Fibroblast of the conjunctiva (primary cell): ENCODE measurements at places on chromosomes 12 and 14.
A peak's percentile ranks its signal among the peaks of the same experiment; 100 is the strongest.

DNA sequence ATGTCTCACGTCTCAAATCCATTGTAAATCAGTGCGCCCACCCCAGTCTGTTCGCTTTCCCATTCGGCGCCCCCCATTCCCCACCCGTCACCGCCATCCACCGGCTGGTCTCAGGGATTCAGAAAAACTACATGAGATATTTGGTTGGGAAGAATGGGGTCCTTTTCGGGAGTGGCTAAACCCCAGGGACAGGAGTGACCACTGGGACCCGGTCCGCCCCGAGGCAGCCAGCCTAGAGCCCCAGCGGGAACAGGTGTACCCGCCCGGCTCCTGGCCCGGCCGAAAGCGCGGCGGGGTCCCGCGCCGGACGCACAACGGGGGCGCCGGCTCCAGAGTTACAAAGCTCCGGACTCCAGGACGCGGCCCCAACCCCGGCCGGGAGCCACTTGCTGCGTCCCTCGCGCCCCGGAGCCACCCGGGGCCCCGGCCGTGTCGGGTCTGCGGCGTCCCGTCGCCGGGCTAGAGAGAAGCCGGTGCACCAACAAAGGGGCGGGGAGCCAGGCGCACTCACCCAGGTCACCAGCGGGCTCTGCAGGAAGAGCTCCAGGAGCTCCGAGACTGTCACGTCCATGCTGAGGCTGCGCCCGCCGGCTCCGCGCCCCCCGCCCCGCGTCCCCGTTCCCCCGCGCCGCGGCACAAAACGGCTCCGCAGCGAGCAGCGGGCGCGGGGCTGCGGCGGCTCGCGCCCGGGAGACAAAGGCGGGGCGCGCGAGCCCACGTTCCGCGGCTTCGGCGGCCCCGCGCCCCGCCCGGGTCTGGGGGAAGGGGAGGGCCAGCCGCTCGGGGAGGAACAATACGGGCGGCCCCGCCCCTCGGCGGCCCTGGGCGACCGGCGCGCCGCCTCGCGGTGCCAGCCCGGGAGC lies at the start of gene CCDC88C:
TSS of gene CCDC88C (minus strand) at position 701 of the 863 bp plus-strand sequence. CDS start at position 571, 130 bp downstream.
- no peak for DNase-seq

DNA sequence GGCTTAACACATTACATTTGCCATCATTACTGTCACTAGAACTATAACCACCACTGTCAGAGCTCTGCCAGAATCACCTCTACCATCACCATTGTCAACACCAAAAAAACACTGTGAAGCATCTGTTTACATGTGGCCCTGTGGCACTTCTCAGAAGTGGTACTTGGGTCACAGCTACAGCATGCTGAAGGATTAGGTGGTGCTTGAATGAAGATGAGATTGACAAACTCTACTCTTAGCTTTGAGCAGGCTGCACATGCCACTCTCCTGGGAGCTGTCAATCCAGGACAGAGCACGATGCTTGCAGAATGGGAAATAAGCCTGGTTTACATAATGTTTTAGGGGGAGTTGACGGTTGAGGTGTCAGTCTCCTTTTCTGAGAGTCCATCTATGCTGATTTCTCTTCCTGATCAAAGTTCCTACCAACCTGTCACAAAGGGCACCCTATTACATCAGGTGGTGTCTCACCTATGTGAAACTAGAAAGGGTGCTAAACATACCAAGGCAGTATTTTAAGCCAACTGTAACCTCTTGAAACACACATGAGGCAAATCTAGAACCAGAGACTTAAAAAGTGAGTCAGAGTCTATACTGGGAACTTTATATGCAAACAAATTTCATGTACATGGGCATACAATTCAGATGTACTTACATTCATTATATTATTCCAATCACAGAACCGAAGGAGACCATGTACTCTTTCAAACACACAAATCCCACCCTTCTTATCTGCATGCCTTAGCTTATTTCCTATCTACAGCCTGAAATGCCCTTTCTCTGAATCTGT lies 258.7 kb downstream of the EMP1 start:
- no peak for DNase-seq

GRCh38 chr14:22998329-22999012 lies 11.5 kb downstream of the C14orf93 start:
- no peak for DNase-seq

DNA sequence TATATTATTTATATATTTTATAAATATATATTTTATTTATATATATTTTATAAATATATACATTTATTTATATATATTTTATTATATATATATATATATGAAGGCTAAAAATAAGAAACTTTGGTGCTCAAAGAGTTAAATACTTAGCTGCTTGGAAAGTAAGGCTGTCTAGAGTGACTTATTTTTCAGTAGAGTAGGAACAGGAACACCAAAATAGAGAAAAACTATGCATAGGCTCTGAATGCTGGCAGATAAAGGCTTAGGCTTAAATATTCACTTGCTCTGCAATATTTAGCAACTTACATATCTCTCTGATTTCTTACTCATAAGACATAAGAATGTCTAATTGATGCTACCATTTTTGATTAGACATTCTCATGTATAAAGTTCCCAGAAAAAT lies 991.2 kb downstream of the VRK1 start:
- no peak for DNase-seq

- DNase-seq: peak; percentile 33
Observed at GRCh38 chr14:35687335-35687939, 121.7 kb downstream of the RALGAPA1 start.

- DNase-seq: no peak
Observed at GRCh38 chr12:130226771-130227170, 64.5 kb downstream of the FZD10 start.

- DNase-seq: no peak
Observed at GRCh38 chr12:76422154-76422542, 73.9 kb upstream of the BBS10 start.

DNA sequence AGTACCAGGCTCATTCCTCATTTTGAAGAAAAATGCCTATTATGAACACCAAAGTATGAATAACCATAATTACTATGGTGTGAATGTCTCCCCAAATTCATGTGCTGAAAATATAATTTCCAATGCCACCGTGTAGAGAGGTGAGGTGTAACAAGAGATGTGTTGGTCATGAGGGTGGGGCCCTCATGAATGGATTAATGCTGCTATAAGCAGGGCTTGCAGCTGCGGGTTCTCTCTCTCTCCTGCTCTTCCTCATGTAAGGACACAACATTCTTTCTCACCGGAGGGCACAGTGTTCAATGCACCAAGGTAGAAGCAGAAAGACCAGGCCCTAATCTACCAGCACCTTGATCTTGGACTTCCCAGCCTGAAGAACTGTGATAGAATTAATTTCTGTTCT lies 70.0 kb downstream of the TMTC1 start:
- no peak for DNase-seq

GRCh38 chr14:77158175-77158881 lies 16.7 kb upstream of the ZDHHC22 start:
- DNase-seq: peak; percentile 12

DNA sequence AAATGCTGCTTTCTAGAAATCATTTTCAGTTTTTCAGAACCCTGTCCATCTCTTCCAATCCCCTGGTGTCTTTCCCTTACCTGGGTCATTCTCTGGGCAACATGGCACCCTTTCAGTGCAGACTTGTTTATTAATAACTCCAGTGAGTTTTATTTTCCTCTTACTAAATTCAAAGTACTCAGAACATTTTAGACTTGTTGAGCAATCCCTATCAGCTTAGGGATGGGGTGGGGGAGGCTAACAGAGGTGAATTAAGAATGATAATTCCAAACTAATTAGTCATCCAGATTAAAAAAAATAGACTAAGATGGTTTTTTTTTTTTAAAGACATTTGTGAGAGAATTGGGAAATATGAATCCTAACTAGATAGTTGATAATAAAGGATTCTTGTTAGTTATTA lies 10.7 kb downstream of the GPRC5A start:
- no peak for DNase-seq

DNA sequence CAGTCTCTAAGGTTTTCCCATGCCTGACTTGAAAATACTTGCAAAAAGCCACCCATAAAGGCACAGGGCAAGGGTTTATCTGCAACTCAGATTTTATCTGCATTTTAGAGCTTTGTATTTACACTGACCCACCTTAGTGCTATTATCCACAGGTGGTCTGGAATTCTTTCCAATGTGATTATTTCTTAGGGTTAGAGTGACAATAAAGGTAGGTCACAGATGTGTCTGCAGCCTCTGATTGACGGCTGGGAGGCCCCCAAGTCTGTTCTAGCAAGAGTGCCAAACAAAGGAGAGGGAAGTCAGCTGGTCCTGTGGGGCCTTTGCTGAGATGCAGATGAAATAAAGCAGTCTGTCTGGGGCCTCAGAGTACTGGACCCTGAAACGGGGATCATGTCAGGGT lies 64.0 kb downstream of the FRMD6 start:
- no peak for DNase-seq

DNA sequence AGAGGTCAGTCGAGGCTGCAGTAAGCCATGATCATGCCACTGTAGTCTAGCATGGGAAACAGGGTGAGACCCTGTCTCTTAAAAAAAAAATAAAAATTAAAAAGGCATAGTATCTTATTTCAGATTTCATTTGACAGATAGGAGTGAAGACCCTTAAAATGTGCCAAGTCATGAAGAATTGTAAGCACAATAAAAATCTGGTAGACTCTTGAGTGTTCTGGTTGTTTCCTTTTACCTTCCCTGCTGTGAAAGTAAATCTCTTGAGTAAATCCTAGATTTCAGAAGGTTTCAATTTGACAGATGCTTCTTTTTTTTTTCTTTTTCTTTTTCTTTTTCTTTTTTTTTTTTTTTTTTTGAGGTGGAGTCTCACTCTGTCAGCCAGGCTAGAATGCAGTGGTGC lies 109.0 kb downstream of the ESR2 start:
- no peak for DNase-seq

DNA sequence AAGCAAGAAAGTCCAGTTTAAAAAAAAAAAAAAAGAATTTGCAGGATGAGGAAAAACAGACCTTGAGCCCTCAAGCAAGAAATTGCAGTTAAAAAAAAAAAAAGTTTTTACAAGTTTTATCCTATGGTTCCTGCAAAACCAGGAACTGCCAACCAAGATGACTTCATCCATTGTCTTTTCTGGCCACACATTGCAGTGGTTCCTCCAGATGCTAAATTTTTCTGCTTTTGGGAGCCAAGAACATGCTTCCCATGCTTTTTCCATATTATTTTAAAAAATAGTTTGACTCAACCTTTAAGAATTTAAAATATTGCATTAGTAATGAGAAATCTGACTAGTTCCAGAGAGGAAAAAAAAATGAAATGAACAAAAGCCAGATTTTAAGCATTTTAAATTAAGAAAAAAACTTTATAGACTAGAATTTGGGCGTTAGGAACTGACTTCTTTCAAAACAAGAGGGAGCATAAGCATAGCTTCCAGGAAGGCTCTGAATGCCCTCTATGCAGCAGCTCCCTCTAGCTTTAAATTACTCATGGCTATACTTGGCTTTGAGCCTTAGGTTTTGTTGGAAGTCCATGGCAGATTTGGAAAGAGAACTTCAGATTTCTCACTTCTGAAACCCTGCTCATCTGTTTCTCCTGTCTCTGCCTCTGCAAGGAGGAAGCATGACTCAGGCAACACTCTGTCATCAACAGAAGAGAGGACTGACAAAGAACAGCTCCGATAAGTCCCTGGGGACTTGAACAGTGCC lies 124.5 kb downstream of the GPR65 start:
- DNase-seq: peak; percentile 0

- no peak for DNase-seq
Observed at GRCh38 chr12:123078531-123079155, 72.2 kb downstream of the PITPNM2 start.

GRCh38 chr14:68396461-68396860 lies 396.4 kb downstream of the ZFP36L1 start:
- DNase-seq: no peak

GRCh38 chr12:125280482-125281377 lies 215.5 kb downstream of the AACS start:
- DNase-seq: no peak

GRCh38 chr14:55881577-55882241 lies 236.5 kb upstream of the PELI2 start:
- no peak for DNase-seq

- DNase-seq: no peak
Observed at GRCh38 chr14:44383636-44384035, 123.4 kb downstream of the FSCB start.

GRCh38 chr14:75542588-75543091 lies 20.4 kb downstream of the BATF start:
- no peak for DNase-seq

GRCh38 chr12:3518902-3519301 lies 27.9 kb downstream of the PRMT8 start:
- DNase-seq: no peak

GRCh38 chr12:107661830-107662229 lies 23.8 kb upstream of the PWP1 start:
- no peak for DNase-seq

GRCh38 chr12:2035431-2036055 lies 17.2 kb upstream of the CACNA1C start:
- DNase-seq: no peak

DNA sequence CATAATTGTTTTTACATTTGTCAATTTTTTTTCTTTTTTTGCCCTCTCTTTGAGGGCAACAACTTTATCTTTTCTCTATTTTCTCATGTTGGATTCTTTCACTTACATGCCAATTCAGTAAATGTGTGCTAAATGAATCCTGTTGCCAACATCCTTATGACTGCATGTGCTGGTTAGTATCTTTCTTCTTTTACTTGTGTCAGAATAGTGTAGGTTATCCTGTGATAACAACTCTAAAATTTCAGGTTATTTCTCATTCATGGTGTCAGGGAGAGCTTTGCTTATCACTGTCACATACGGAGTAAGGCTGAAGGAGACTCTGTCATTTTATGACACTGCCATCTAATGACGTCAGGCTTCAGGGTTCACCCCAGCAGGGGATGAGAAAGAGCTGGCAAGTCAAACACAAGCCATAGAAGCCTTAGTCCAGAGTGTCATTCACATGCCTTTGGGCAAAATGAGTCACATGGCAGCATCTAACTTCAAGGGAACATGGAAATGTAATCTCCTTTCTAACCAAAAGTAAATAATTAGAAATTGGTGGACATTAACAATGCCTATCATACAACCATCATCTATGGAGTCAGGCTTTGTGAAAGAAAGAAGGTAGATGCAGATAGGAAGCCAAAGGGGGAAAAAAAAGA lies 242.5 kb upstream of the ATP2B1 start:
- DNase-seq: no peak

GRCh38 chr14:59175404-59175803 lies 13.1 kb upstream of the DAAM1 start:
- no peak for DNase-seq

DNA sequence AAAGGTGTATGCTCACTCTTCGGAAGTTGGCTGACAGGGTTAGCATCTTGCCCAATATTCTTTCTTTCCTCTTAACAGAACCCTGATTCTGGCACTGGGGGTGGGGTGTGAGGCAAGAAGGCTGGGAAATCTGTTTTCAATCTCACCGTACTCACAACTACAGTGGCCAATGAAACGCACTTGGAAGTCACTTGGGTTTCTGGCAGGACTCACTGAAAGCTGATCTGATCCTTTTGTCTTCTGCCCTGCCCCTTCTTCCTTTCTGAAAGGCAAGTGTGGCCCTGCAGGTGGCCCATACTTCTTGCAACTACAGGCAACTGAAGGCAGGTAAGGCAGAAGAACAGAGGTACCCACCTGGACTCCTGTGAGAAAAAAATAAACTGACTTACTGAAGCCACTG lies 106.9 kb downstream of the STXBP6 start:
- DNase-seq: peak; percentile 46
